ENCODE measurements at places on chromosomes 3 and 15. TPM values are rescaled to one million over a fixed set of nuclear protein-coding genes. Genes with fewer than 3 reads are reported as not detected.

GRCh38 chr3:160709477-160710182, 32.7 kb downstream of the ARL14 start:
- no peak for DNase-seq

DNA sequence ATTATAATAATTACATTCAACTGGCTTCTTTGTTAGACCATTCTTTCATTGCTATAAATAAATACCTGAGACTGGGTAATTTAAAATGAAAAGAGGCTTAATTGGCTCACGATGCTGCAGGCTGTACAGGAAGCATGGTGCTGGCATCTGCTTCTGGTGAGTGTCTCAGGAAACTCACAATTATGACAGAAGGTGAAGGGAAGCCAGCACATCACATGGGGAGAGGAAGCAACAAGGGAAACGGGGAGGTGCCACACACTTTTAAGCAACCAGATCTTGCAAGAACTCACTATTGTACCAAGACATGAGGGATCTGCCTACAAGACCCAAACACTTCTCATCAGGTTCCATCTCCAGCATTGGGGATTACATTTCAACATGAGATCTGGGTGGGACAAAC, 413.1 kb upstream of the ARRDC4 start:
- no peak for DNase-seq

DNA sequence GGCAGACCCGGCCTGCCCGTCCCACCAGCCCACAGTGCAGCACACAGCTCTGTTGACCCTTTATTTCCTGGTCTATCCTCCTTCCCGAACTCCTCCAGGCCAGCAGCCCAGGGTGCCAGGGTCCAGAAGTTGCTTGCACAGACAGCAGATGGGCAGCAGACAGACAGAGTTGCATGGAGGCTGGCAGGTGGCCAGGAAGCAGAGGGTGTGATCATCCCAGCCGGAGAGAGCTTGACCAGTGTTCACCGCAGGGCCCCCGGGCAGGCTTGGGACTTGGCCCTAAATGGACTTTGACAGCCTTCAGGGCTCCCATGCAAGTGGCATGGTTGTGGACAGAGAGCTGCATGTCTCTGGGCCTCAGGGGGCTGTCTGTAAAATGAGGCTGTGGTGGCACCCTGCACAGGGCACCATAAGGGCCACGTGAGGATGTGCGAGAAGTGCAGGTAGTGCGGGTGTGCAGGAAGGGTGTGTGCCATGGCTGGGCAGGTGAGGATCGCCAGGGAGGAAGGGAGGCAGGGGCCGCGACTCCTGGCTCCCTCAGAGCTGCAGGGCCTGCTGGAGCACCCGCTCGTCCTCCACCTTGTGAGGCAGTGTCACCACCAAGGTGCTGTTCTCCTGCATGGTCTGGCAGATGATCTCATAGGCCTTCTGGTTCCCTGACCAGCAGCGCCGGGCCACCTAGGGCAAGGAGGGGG, 6.3 kb upstream of the ZXDC start:
- DNase-seq, result no peak

- no peak for DNase-seq
These were observed 152.6 kb downstream of the GREM1 start for GRCh38 chr15:32870240-32871033.

DNA sequence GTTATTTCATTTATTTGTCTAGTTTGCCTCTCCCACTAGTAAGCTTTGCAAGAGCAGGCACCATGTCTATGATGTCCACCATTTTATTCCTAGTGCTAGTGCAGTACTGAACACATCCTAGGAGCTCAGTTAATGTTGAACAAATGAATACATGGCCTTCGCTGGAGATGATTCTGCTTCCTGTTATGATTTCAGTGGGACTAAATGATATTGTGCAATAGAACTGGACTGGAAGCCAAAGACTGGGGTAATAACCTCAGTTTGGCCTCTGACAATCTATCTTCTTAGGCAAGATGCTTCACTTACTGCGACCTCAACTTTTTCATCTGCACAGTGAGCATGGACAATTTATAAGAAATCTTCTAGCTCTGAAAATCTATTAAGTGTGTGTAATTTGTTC, 191.3 kb downstream of the ADAMTSL3 start:
- no peak for DNase-seq

GRCh38 chr15:63236272-63236671, 41.1 kb upstream of the APH1B start:
- no peak for DNase-seq

FEZF2 gene
- not detected for total RNA-seq

ZPLD1 gene
- not detected for total RNA-seq

CCR8 gene
- total RNA-seq, result not detected

Measured in upper lobe of right lung (tissue), 1 donor.